Brain (organoid and tissue), 16 donors: ENCODE measurements at places on chromosomes 2 and 18.

- no peak for DNase-seq
Observed at GRCh38 chr2:120251880-120252224, 800 bp upstream of the RALB start.

- DNase-seq, result no peak
Observed at GRCh38 chr2:33453905-33454479, 22.5 kb upstream of the RASGRP3 start.

GRCh38 chr2:68569604-68570003 lies 73.8 kb upstream of the PROKR1 start:
- DNase-seq, result no peak

- DNase-seq, result no peak
Observed at GRCh38 chr2:220071696-220072095, 444.3 kb downstream of the SLC4A3 start.
